ENCODE measurements at places on chromosomes 16 and 17.
A peak's percentile ranks its signal among the peaks of the same experiment; 100 is the strongest.

GRCh38 chr17:79082311-79083190 lies 7.9 kb downstream of the ENGASE start:
- DNase-seq, result peak; percentile 62

- DNase-seq, result no peak
Observed at GRCh38 chr17:20141198-20141972, 132.2 kb downstream of the SPECC1 start.

DNA sequence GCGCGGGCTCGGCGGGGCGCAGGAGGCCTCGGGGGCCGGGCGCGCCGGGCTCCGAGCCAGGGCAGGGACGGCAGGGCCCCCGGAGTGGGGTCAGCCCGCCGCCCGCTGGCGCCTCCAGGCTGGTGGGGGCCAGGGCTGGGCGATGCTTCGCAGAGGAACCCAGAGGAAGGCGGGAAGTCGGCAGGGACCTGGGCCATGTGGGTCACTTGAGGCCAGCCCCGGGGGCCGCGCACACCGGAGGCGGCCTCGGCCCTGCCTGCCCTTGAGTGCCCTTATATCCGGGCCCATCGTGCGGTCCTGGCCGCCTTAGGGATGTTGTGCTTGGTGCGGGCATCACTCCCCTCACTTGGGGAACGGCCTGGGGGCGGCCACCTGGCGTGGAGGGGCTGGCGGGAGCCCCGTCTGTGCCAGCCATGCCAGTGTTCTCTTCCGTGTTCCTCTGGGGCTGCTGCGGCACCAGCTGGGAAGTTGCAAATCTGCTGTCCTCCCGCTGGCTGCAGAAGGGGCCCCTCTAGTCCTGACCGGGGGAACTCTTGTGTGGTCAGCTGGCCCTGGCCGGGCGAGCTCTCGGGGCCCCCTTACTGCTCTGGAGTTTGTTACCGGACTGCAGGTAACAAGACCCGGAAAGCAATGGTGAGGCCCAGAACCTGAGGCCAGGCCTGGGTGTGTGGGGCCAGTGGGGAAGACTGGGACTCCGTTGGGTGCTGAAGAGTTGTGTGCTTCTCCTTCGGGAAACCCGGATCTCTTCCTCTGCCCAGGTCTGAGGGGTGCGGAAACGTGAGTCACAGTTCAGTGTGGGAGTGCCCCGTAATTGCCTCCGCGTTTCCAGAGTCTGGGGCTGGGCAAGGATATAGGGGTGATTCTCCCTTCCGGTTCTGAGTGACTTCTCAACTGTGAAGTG lies 849 bp downstream of the CAPN15 start:
- DNase-seq, result peak; percentile 61

DNA sequence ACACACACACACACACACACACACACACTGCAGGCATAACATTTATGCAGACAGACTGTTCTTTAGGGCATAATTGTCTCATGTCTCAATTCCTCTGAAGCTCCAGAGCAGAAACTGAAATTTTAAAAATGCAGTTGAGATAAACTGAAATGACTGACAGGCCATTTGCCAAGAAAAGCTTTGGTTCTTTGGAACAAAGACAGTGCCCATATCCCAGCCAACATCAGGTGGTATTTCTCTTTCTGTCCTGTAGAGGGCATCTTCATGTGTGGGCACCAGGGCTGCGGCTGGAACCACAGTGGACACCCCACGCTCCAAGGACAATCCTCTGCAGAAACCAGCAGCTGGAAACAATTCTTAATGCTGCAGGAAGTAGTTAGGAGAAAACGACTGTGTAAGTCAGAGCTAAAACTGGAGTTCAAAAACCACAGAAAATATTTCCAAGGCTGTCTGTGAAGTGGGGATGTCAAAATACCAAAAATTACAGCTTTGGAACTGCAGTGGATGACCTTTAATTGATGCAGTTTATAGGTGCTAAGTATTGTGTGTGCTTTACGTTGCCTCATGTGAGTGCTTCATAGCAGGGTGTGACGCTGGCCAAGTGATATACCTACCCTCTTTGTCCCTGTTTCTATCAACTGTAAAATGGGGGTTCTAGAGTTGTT lies 10.6 kb upstream of the MEFV start:
- peak; percentile 55 for DNase-seq

DNA sequence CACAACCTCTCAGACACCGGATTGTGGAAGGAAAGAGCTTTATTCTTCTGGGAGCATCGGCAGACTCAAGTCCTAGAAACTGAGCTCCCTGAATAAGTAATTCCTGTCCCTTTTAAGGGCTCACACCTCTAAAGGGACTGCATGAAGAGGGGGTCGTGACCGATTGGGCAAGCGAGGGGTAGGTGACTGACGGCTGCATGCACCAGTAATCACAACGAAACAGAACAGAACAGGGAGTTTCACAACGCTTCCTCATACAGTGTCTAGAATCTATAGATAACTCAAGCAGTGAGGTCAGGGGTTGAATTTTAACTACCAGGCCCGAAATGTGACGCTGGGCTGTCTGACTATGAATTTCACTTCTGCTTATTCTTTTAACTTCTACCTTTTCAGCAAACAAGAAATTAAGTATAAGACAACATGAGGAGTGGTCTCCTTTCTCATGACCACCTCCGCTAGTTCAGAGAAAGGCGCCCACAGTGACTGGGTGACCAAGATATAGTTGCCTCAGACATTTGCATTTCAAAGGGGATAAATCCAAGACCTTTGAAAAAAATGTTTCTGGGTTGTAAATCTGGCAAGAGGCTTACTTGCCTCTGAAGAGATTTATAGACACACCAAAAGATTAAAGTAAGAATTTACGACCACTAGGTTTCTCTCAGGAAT lies 88.4 kb upstream of the ATF7IP2 start:
- DNase-seq, result no peak

DNA sequence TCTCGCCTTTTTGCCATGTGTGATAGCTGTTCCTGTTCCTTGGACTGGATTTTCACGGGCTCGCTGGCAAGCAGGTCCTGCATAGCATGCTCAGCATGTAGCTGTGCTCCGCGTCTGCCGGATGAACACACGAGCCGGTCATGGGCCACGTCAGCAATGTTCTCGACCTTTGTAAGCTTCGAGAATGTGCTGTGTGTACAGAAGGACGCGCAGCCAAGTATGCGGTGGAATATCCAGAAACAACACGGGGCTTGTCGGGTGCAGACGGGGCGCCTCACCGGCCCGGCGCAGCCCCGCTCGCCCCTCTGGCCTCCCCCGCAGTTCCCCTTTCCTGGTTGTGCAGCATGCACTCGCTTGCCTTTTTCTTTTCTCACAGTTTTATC lies 42.2 kb downstream of the RPTOR start:
- no peak for DNase-seq

DNA sequence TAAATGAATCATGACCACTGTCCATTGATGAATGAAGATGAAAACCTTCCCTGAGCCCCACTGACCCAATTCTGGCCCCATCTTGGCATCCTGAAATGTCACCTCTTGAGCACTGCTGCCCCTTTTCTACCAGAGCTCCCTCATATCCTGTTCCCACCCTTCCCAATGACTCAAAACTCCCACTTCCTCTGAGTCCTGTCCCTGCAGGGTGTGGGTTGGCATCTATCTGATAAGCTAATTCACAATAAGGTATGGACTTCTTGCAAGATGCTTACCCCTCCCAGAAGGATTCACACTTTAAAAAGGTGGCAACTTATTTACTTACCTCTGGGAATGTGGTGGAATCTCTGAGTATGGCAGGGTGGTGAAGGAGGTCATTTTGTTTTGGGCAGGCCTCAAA lies 13.3 kb upstream of the CSNK2A2 start:
- DNase-seq, result no peak

- DNase-seq, result no peak
Observed at GRCh38 chr17:37761059-37761458, 16.2 kb upstream of the HNF1B start.

GRCh38 chr16:87350681-87351319 lies 32.8 kb downstream of the FBXO31 start:
- DNase-seq, result no peak

- DNase-seq, result no peak
Observed at GRCh38 chr16:6019490-6019991, 921.9 kb upstream of the EEF2KMT start.

DNA sequence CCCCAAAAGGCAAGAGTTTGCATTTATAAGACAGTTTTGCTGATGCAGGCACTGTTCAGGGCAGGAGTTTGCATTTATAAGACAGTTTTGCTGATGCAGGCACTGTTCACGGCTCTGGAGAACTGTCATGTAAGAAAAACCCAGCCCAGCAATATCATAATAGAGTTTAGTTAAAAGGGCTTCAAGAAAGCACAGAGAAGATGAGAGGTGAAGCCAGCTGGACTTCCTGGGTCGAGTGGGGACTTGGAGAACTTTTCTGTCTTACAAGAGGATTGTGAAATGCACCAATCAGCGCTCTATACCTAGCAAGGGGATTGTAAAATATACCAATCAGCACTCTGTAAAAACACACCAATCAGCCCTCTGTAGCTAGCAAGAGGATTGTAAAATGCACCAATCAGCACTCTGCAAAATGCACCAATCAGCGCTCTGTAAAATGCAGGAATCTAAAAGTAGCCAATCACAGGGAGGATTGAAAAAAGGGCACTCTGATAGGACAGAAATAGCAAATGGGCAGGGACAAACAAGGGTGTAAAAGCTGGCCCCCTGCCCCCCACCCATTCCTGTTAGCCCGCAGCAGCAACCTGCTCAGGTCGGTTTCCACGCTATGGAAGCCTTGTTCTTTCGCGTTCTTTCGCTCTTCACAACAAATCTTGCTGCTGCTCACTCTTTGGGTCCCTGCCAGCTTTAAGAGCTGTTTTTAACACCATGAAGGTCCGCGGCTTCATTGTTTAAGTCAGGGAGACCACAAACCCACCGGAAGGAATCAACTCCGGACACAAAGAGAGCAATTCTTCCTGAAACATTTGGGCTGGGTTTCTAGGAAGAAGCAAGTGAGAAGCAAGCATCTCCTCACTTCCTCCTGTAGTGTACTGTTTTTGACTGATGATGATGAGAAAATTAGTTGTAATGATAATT lies 1.8 kb upstream of the CBX1 start:
- no peak for DNase-seq

- no peak for DNase-seq
Observed at GRCh38 chr16:66553223-66553622, 847 bp downstream of the CKLF start.

DNA sequence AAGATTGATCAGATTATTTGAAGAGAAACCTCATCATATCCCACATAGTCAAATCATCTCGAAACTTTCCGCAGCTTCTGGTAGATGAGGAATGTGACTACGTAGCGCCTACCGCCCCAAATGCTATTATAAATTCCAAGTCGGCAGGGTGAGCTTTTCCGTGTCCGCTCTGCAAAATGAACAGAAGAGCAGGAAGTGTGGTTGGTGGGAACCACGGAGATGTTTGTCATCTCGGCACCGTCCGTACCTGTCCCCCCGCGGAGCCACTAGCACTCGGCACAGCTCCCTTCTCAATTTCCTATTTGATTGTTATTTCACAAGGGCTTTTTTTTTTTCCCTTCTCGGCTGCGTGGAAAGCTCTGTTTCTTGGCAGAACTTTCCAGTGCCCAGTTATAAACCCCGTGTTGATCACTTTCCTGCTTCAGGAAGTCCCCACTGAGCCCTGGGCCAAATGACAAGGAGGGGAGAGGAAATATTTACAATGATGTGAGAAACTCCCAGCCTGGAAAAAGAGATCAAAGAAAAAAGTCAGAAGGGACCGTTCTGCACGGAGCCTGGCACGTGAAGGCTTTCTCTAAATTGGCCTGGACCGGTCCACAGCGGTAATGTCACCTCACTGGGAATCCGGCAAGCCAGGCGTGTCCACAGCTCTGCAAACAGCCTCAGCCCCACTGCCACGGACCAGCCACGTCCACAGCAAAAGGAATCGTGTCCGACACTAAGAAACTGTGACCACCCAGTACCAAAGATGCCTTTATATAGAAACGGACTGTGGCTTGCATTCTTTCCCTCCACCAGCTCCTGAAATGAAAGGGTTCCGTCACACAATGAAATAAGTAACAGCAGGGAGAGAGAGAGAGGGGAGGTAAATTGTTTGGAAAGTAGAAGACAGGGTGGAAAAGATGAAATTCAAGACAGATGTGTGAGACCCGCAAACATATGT lies 65.0 kb downstream of the MRM3 start:
- no peak for DNase-seq

GRCh38 chr17:16943541-16944333 lies 28.2 kb downstream of the TNFRSF13B start:
- no peak for DNase-seq

GRCh38 chr16:57846078-57846697 lies 43.9 kb upstream of the KIFC3 start:
- no peak for DNase-seq

DNA sequence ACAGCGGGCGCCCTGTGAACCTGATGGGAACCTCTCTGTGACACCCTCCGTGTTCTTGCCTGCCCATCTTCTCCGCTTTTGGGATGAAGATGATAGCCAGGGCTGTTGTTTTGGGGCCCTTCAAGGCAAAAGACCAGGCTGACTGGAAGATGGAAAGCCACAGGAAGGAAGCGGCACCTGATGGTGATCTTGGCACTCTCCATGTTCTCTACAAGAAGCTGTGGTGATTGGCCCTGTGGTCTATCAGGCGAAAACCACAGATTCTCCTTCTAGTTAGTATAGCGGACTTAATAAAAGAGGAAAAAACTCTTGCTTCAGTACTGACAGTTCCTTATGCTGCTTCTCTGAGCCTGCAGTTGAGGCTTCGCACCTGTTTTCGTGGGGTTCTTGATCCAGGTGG lies 10.5 kb downstream of the CDK5RAP3 start:
- no peak for DNase-seq

- no peak for DNase-seq
Observed at GRCh38 chr17:32875230-32875917, 1.6 kb downstream of the MYO1D start.

DNA sequence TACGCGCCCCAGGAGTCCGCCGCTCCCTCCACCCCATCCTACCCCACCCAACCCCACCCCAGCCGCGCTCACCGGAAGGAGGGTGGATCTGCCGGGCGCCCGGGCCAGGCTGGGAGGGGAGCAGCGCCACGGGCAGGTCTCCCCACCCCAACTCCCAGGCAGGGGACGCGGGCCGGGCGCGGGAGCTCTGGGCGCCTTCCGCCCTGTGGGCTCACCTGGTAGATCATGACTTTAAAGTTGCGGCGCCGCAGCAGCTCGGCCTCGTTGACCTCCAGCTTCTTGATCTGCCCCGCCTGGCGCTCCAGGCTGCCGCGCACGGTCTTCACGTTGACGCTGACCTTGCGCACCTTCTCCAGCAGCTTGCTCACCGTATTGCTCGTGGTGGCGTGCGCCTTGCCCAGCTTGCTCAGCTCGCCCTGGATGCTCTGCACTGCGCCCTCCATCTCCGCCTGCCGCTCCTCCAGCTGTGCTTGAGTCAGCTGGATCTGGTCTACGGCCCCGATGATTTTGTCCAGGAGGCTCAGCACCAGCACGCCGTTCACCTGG lies 571 bp downstream of the CAVIN1 start:
- peak; percentile 69 for DNase-seq
